ENCODE measurements at places on chromosomes 1 and 21. TPM values are rescaled to one million over a fixed set of nuclear protein-coding genes. Genes with fewer than 3 reads are reported as not detected.

- DNase-seq, result peak; percentile 64
Observed at GRCh38 chr1:9735800-9736199, 84.3 kb downstream of the PIK3CD start.

DNA sequence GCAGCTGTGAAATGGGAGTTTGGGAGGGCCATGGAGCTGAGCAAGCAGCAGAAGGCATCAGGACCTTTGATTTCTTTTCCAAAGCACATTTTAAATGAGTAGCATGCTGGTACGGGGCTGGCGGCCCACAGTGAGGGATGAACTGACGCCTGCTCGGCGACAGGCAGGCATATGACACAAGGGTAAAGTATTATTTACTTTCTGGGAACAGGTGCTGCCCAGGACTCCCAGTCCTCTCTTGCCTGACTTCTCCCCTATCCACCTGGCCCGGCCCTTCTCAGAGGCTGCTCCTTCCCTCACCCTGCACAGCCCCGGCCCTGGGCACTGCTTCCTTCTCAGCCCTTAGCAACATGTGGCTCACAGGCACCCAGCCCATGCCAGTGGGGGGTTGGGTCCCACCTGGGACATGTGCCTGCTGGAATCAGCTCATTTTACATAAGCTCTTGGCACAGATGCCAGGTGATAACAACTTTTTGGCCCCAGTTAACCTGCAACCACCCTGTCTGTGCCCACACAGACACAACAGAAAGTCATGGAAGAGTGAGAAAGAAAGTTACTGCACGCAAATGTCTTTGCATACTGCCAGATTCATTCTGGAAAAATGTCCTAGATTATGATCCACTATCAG, 112.3 kb upstream of the GADD45A start:
- DNase-seq, result no peak

DNA sequence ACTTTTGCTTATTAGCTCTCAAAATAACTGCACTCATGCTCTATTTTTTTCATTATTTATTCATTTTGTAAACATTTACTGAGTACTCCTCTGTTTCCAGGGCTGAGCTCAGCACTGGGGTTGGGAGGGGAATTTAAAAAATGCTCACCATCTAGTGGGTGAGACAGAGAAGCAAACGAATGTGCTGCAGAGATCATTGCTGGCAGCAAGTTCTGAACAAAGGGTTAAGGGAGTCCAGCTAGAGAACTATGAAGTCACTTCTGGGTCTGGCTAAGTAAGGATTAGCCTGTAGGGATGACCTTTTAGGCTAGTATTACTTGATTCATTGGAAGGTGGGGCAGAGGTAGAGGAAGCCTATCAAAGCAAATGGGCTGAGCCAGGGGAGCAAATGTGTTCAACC, 99.1 kb upstream of the ZNF644 start:
- no peak for DNase-seq

- DNase-seq, result no peak
Observed at GRCh38 chr1:240178366-240178765, 86.7 kb downstream of the FMN2 start.

GRCh38 chr1:115308969-115309368, 29.1 kb downstream of the NGF start:
- DNase-seq, result no peak

Gene TNNI3K
- 2.8 TPM for total RNA-seq

Gene HFM1
- 3.0 TPM for total RNA-seq

Gene ERI3
- total RNA-seq, result 45.5 TPM

Gene PLA2G4A
- total RNA-seq, result 4.6 TPM

Gene CADM3
- 41.2 TPM for total RNA-seq

Gene CD1E
- not detected for total RNA-seq

Gene AKR7A3
- total RNA-seq, result 1.6 TPM

Measured in aorta (tissue), 5 donors.